Stimulated activated CD8-positive, alpha-beta memory T cell treated with anti-CD3 and anti-CD28 coated beads, Interleukin-4, amount 100 ng/mL, for 24 hours (primary cell): ENCODE measurements at places on chromosomes 11 and 22.

DNA sequence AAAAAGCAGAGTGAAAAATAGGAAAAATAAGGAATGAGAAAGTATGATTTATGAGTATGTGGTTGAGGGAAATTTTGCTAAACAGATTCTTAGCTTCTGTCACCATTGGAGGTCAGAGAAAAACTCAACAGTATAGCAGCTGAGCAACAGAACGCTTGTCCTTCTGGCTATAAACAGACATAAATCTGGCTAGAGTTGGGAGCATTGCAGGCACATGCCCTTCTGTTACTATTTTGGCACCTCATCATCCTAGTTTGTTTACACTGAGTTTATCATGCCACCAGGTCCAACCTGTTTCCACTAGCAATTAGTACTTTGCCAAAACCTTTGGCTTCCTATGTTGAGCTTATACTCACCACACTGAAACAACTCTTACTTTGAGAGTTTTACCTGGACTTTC lies 6.9 kb downstream of the UBE4A start:
- DNase-seq = no peak

GRCh38 chr11:105357764-105358163 lies 218.2 kb upstream of the CARD18 start:
- no peak for DNase-seq

DNA sequence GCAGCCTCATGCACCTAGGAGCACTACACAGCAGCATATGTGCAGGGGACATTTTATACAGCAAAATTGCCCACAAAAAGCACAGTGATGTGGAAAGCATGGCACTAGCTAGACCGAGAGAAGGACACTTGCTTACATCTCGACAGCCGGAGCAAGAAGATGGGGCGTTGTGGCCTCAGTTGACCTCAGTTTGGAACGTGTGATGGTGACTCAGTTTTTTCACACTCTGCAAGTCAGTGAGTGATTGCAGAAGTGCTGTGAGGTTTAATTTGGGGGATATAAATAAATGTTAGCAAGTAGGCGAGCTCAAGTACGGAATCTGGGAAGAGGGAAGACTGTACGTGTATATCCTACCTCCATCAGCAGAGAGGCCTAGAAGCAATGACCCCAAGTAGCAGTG lies 23.3 kb downstream of the LRP5 start:
- no peak for DNase-seq

GRCh38 chr11:117606790-117607189 lies 190.2 kb downstream of the DSCAML1 start:
- no peak for DNase-seq

DNA sequence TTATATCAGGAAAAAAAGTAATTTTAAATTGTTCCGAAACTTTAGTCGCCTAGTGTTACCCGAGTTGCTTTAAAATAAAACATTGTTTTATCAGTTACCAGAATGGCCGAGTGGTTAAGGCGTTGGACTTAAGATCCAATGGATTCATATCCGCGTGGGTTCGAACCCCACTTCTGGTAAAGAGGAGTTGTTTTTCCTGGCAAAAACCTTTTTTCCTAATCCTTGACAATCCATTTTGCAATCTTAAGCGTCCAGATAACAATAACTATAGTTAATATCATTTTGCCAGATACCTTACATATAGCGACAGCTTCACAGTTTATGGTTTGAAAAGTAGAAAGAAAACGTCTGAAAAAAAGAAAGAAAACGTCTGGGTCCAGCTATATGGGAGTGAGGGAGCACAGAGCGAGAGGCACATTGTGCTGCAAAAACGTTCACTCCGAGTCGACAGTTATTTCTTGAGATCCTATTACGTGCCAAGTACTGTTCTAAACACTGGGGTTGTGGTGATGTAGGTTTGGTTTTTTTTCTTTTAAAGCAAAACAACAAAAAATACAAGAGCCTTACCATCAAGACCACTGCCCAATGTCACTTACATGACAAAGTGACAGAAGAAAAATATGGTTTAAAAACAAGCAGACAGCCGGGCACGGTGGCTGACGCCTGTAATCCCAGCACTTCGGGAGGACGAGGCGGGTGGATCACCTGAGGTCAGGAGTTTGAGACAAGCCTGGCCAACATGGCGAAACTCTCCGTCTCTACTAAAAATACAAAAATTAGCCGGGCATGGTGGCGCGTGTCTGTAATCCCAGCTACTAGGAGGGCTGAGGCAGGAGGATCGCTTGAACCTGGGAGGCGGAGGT lies 40.6 kb downstream of the OR4D9 start:
- DNase-seq = no peak
